Non-pigmented ciliary epithelial cell (primary cell): ENCODE measurements at places on chromosomes 12 and 14.
A peak's percentile ranks its signal among the peaks of the same experiment; 100 is the strongest.

DNA sequence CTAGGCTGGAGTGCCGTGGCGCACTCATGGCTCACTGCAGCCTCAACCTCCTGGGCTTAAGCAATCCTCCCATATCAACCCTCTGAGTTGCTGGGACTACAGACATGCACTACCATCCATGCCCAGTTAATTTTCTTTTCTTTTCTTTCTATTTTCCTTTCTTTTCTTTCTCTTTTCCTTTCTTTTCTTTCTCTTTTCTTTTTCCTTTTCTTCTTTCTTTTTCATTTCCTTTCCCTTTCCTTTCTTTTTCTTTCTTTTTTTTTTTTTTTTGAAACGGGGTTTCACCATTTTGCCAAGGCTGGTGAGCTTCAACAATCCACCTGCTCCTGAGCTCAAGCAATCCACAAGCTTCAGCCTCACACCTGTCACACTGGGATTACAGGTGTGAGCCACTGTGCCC lies 60.1 kb upstream of the ACSS3 start:
- DNase-seq = no peak

- no peak for DNase-seq
Observed at GRCh38 chr12:108043286-108043685, 85.8 kb upstream of the WSCD2 start.

DNA sequence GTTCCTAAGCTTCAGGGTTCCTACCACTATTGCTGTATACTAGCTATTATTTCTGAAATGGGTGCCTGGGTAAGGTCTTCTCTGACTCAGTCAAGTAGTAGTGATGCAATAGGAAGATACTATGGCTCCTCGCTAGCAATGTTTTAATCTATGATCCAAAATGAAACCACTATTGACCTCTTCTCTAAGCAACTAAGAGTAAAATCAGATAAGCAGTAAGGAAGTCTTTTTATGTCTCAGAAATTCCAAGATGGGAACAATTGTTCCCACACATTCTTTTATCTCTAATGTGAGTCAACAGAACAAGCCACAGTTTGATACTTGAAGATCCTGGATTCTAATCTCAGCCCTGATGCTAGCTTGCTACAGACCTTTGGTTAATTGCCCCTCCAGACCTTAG lies 45.1 kb downstream of the AREL1 start:
- DNase-seq = peak; percentile 72

GRCh38 chr12:69161829-69162228 lies 77.5 kb upstream of the CPSF6 start:
- no peak for DNase-seq

DNA sequence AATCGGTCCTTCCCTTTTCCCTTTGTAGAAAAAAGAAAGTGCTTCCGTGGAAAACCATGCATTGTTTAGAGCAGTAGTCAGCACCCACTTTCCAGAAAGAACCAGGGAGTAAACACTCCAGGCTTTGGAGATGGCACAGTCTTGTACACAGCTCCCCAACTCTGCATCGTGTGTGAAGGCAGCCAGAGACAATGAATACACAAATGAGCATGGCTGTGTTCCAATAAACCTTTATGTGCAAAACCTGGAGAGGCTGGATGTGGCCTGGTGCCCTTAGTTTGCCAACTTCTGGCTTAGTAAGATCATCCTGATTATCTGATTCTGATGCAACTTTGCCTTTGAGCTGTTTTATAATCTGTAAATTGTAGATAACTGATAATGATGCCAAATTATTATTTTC lies 463.4 kb upstream of the TMEM132C start:
- no peak for DNase-seq

- DNase-seq = no peak
Observed at GRCh38 chr12:47616440-47616839, 89.4 kb downstream of the RPAP3 start.

GRCh38 chr14:31567655-31568054 lies 6.5 kb downstream of the NUBPL start:
- DNase-seq = no peak

DNA sequence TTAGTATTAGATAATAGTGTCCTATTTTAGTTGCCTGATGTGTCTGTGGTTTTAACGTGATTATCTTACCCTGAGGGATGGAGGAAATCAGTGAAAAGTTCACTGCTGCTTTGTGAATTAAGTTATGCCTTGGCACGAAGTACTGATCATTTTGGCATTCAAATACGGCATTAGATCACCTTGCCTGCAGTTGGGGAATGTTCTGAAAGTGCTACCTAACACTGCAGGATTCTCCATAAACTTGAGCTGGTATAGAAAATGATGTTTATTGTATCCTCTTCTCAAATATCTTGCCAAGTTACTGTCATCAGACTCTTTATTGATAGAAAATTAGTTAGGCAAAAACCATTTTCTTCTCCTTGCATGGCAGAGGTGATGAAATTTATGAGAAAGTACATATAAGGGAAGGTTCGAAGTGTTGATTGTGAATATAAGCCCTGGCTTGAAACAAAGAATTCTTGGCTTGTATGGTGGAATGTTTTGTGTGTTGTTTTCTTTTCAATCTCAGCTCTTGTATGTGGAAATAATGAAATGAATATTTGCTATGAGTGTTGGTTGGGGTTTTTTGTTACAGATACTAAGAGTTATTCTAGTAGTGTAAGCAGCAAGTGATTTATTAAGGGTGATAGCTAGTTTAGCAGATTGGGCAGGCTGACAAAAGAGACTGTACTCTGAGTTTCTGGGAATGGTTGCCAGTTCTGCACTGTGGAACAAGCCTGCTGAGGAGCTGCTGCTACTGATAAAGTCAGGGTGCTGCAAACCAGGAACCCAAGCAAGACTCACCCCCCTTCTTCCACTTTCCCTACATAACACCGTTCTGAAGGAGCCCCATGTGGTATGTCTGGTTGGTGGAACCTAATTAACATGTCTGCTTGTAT lies 448.3 kb downstream of the PCNX1 start:
- no peak for DNase-seq

- no peak for DNase-seq
Observed at GRCh38 chr12:53355121-53355520, 19.0 kb upstream of the SP7 start.

DNA sequence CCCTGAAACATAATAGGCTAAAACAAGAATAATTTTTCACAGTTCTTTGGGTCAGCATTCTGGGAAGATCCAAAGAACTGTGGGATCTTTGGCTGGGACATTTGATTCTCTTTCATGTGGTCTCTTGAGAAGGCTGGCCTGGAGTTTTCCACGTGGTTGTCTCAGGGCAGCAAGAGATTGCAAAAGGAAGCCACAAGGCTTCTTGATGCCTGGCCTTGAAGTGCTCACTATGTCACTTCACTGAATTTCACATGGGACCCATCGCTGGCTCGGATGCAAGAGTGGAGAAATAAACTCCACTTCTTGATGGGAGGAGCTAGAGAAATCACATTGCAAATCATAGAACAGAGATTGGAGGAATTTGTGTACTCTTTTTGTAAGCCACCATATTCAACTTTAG lies 343.4 kb downstream of the MED13L start:
- DNase-seq = no peak

DNA sequence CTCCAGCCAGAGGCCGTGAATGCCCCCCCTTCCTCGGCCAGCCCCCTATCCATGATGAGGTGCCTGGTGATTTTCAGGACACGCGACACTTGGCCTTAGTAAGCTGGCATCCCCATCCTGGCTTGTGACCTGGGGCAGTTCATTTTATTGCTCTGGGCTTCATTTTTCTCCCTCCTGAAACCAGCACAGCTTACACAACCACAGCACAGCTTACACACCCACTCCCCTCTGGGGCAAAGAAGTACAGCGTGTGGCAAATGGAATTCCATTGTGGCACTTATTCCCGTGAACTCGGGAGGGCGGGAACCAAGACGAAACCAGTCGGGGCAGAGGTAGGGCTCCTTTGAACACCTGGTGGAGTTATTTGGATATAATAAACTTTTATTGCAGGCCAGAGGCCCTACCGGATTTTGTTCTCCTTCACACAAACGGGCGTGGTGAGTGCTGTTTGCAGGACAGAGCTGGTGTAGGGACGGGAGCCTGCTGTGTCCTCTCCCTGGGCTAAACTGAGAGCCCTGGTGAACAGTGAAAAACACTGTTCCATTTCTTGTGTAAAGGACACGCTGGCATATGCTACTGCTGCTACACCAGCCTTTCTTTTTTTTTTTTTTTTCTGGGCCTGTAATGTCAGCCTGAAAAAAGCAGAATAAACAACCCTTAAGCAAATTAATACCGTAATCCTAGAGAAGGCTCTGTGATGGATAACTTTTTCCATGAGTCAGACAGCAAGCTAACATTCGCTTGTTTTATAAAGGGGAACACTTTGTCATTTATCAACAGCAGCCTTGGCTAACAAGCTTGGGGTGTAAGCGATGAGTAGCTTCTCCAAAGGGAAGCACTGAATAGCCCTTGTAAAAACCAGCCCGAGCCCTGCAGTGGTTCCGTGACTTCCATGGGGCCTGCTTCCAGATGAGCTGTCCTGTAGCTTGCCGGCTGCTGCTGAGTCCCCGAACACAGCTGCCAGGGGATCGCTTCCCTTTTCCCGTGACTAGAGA lies 29.3 kb downstream of the CD9 start:
- DNase-seq = peak; percentile 57

- no peak for DNase-seq
Observed at GRCh38 chr12:119699199-119699760, 31.3 kb downstream of the PRKAB1 start.

DNA sequence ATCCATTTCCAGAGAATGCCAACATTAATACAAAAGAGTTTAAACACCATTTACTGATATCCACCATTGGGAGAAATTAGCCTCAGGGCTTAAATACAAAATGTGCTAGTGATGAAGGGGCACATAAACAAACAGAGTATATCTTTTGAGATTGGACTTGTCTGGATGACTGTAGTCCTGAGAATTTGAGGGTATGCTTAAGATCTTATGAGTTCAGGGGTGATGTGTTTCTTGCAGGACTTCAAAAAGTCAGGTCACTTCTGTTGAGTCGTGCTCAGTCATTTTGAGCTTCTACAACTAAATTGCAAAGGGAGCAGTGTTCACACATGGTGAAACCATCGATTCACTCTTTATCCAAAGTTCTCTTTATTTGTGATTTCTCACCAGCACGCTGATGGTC lies 425.7 kb downstream of the ATP23 start:
- no peak for DNase-seq

GRCh38 chr14:103871596-103872480 lies 24.5 kb upstream of the PPP1R13B start:
- no peak for DNase-seq

GRCh38 chr14:99055019-99055418 lies 217.0 kb downstream of the BCL11B start:
- DNase-seq = no peak

GRCh38 chr14:43161477-43161876 lies 1345.6 kb downstream of the FSCB start:
- DNase-seq = no peak

DNA sequence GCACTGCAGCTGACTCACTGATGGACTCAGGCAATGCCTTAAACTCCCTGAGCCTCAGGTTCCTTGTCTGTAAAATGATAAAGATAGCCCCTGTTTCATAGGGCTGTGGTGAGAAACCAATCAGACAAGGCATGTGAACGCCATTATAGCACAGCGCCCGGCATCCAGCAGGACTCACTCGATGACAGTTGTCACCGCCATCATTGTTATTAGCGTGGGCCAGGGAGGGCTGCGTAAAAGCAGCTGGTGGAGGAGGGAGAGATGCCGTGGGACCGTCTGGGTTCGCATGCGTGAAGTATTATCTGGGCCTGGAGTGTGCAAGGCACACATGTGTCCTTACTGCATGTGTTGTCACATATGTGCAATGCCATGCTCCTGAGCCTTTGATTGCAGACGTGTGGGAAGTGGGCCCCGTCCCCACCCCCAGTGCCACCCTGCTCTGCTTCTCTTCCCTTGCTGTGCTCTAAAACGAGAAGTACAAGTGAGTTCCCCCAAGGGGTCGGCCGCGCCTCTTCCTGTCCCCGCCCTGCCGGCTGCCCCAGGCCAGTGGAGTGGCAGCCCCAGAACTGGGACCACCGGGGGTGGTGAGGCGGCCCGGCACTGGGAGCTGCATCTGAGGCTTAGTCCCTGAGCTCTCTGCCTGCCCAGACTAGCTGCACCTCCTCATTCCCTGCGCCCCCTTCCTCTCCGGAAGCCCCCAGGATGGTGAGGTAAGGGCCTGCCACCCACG lies at the start of gene PTPN6:
Gene PTPN6, plus strand, starts transcription at position 546 of the 730 bp plus-strand sequence. Its CDS starts 157 bp downstream, at position 703.
- no peak for DNase-seq

DNA sequence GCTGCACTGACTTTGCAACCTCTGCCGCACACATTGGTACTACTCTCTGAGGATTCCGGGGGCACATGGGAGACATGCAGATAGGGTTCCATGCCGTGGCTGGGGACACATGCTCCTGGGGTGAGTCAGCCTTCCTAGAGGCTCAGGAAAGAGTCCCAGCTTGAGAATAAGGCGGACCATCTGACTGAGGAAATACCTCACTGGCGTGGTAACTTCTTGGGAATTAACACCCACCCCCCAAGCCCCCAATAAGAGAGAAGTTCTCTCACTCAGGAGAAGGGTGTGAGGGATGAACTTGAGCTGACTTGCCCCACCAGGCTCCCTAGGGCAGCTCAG lies 23.2 kb downstream of the PLXNC1 start:
- DNase-seq = peak; percentile 45

DNA sequence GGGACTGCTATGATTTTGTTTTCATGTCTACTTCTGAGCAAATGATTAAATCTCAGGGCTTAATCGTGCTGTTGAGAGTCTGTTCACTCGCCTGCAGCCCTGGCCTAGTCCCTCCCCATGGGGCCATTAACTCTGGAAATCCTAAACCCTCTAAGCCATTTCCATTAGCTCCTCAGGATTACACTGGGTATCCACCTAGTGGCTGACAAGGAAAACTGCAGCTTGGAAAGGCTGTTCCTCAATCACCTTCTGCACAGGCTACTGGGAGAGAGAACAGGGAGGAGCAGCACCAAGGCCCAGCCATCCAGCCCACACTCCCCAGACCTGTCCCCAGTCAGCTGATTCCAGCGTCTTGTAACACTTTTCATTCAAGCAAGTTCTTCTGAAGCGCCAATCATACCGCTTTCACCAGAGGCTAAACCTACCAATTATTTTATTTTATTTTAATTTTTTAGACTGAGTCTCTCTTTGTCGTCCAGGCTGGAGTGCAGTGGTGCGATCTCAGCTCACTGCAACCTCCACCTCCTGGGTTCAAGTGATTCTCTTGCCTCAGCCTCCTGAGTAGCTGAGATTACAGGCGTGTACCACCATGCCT lies 48.7 kb downstream of the NEUROD4 start:
- peak; percentile 10 for DNase-seq

- no peak for DNase-seq
Observed at GRCh38 chr14:45785240-45785639, 532.2 kb upstream of the MIS18BP1 start.

DNA sequence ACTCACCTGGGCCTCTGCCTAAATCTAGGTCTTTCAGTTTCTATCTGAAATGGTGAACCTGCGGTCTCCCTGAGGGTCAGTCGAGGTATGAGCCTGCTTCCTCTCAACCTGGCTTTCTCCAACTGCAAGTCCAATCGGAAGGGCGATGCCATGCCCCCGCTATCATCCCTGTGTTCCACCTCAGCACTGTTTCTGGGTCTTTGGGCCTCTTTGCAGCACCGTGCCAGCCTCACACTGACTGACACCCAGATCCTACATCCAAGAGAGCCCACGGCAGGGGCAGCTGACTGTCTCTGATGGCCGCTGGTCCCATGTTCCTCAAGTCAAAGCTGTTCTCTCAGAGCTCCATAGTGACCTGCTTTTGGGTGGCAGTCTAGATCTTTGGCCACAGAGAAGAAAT lies 120.7 kb downstream of the PAPOLA start:
- DNase-seq = no peak

- no peak for DNase-seq
Observed at GRCh38 chr12:72829838-72830237, 557.7 kb downstream of the TRHDE start.
